Stimulated activated CD4-positive, alpha-beta T cell treated with anti-CD3 and anti-CD28 coated beads, Interleukin-4, amount 100 ng/mL, for 48 hours (primary cell): ENCODE measurements at places on chromosomes 7 and 10.

GRCh38 chr10:118979661-118980060 lies 49.9 kb upstream of the NANOS1 start:
- no peak for DNase-seq

- DNase-seq = no peak
Observed at GRCh38 chr7:45446195-45446944, 127.8 kb upstream of the ADCY1 start.

DNA sequence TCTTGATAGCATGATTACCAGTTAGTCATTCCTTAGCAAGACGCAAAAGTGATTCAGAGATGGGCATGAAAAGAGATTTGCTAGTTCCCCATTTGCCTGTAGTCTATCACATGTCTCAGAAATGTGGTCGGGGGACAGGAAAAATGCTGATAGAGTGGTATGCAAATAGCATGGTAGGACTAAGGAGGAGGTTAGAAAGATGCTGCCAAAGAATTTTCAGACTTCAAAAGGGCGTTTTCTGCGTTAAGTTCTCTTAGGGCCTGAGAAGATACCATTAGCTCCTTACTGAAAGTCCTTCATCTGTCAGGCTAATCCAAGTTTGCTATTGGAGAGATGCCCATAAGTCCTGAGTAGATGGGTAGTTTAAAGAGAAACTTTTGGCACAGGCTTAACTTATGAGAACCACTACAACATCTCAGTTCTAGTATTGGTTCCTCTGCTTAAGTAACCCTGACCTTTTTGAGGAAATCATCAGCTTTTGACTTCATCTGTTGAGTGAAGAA lies 2.7 kb downstream of the CALD1 start:
- DNase-seq = no peak

DNA sequence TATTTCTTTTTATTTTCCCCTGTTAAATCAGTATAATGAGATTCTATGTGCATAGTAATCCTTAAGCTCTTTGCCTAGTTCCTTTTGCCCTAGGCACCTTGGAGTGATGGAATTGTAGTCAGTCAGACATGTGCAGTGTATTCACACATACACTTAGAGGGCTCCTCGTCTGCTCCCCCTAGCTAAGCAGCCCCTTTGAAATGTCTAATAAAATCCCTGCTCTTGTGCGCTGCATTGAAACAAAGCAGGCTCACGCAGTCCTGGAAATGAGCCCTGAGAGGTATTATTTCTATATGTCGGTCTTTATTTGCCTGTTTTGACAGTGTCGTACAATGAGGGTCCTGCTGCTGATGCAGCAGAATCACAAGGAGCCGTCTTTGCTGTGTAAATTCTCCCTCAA lies 258.7 kb downstream of the AUTS2 start:
- DNase-seq = no peak

DNA sequence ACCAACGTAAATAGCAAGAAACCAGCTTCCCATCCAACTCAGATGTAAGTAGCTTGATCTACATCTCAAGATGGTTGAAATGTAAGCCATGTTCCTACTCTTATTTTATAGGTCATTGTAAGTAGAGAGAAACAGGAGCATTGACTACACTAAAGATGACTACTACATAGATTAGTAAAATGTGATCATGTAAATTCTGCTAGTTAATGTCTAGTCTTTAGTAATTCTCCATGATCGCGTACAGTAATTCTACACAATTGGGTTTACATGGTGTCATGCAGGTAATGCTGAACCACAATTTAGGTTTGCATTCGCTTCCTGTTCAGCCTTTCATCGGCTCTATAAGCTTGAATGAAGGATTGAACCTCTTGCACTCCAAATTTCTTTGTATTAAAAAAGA lies 14.9 kb upstream of the SFMBT2 start:
- no peak for DNase-seq

DNA sequence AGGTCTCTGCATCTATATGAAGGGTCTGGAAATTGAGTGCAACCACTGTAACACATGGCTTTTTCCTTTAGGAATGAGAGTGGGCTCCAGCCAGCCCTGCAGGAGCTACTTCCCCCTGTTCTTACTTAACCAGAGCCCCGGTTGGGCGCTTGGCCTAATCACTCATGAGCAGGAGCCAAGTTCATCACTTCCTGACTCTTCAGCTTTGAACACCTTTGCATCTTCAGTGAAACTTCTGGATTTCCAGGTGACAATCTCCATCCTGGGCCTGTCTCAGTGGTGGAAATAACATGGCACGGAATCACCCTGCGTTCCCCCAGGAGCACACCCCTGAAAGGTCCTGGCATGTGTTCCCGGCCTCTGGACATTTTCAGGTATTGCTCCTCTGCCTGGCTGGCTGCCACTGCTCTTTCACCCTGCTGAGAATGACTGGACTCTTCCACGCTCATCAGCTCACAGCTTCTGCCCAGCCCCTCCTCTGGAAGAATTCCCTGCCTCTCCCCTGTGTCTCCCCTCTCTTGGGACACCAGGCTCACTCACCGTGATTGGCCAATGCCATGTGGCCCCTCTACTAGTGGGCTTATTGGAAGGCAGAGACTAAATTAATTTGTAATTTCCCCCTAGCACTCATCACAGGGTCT lies 229.1 kb upstream of the GRB10 start:
- no peak for DNase-seq

DNA sequence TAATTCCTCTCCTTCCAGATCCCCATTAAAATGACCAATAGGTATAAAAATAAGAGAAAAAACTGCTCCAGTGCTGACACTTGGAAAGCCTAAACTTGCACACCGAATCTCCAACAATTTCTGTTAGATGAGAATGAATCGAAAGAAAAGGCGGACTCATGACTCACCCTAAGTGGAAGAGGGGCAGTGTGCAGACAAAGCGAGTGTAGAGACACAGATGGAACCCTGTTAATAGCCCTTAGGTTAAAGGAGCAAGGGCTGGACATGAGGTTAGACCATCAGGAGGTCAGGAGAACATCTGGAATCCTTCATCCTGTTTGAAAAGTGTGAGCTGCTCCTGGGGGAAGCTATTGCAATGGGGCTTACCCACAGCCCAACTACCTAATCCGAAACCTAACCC lies 103.4 kb upstream of the GLI3 start:
- no peak for DNase-seq

- no peak for DNase-seq
Observed at GRCh38 chr7:46468753-46469356, 547.8 kb upstream of the IGFBP3 start.
